Thoracic aorta (tissue), 2 donors: ENCODE measurements at places on chromosomes 5 and 9. TPM values are rescaled to one million over a fixed set of nuclear protein-coding genes. Genes with fewer than 3 reads are reported as not detected.

DNA sequence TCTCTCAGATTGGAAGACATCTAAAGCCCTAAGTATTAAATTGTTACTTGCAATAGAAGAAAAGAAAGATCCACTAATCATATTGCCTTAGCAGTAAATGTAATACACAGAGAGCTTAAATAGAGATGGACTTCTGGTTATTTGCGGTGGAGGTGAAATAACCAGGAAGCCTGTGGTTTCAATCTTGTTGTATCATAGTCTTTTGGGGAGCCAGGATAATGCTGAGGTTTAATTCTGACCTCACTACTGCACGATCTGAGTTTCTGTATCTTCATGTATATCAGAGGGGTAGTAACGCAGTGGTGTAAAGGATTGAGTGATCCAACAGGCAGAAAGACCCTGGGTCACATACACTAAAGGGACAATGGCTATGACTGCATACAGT is 71.7 kb downstream of the ANKRD55 start:
- H3K27me3 ChIP-seq = no peaks in the 10 kb centered on the region
- peaks cover 9% of the 10 kb centered on the region for H3K4me1 ChIP-seq
- no peak overlapping the region for H3K4me3 ChIP-seq
- H3K27ac ChIP-seq = no peak overlapping the region
- no peaks in the 10 kb centered on the region for H3K36me3 ChIP-seq
- DNase-seq = no peak

The PFN3 gene
- not detected for total RNA-seq

- no peaks in the 10 kb centered on the region for H3K27me3 ChIP-seq
- H3K4me3 ChIP-seq = no peak overlapping the region
- DNase-seq = no peak
- no peak overlapping the region for H3K27ac ChIP-seq
- H3K36me3 ChIP-seq = no peaks in the 10 kb centered on the region
Observed at GRCh38 chr9:86511614-86512360, 157.6 kb upstream of the TUT7 start.

- H3K36me3 ChIP-seq = no peaks in the 10 kb centered on the region
- H3K27ac ChIP-seq = no peak overlapping the region
- no peak overlapping the region for H3K4me3 ChIP-seq
- DNase-seq = no peak
- H3K4me1 ChIP-seq = no peaks in the 10 kb centered on the region
Observed at GRCh38 chr5:94793816-94794198, 175.3 kb downstream of the SLF1 start.

The CDH6 gene
- total RNA-seq = 15.9 TPM
